ENCODE measurements at places on chromosomes 3 and 15.

DNA sequence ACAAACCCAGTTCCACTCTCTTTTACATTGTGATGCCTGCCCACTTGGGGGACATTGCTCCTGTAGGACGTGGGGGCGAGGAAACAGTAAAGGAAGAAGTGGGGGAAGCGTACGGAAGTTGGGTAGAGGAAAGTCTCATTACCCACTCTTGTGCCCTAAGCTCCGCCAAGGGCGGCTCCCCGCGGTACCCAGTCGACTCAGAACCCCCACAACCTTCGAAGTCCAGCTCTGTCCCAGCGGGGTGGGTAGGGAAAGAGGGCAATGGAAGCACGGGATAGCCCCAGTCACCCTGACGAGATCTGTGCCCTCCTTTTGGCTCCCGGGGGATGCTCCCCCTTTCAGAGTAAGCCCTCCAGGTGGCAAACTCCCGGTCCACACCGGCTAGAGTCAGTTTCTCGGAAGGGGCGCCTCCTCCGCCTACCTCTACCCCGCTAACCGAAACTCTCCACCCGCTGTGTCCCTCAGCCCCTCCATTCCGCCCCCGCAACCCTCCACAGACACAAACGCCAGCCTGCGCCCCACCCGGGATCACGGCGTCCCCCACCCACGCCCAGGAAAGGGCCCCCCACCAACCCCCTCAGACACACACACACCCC lies 527 bp downstream of the CSNK1G1 start:
- no peak for DNase-seq

DNA sequence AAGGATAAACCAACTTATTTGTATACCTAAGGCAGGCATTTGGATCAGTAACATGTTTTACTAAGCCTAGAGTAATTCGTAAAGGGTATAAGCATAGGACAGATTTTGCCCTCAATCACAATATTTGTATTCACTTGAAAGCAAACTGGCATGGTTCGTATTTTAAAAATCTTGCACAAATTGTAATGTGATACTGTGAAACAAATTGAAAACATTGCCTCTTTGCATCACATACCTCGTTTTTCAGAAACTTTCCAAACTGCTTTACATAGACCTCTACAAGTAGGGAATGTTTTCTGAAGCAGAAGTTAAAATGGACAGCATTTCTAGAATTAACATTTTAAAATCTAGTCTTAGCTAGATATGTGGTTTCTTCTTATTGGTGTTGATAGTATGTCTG lies 11.6 kb downstream of the KBTBD8 start:
- no peak for DNase-seq

GRCh38 chr15:59155431-59155830 lies 50.5 kb downstream of the CCNB2 start:
- DNase-seq, result no peak

- DNase-seq, result no peak
Measured at GRCh38 chr3:127531821-127532220, 58.7 kb downstream of the TPRA1 start.

GRCh38 chr3:171879472-171879871 lies 36.3 kb downstream of the TMEM212 start:
- no peak for DNase-seq

DNA sequence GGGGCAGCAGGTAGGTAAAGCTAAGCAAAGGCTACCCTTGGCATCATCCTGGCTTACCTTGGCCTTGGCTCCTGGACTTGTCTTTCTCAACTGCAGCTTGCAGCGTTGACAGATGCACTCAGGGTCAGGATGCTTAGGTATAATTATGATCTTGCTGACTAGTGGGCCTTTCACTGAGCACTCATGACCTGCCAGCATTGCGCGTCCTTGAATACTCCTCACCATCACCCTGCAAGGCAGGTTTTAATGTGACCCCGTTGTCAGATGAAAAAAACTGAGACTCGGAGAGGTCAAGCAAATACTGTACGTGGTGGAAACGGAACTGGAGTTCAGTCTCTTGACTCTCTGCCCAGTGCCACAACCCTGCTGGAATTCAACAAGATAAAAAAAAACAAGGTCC lies 126.7 kb downstream of the OPA1 start:
- DNase-seq, result no peak

GRCh38 chr3:167729591-167729990 lies 5.1 kb downstream of the PDCD10 start:
- DNase-seq, result no peak

DNA sequence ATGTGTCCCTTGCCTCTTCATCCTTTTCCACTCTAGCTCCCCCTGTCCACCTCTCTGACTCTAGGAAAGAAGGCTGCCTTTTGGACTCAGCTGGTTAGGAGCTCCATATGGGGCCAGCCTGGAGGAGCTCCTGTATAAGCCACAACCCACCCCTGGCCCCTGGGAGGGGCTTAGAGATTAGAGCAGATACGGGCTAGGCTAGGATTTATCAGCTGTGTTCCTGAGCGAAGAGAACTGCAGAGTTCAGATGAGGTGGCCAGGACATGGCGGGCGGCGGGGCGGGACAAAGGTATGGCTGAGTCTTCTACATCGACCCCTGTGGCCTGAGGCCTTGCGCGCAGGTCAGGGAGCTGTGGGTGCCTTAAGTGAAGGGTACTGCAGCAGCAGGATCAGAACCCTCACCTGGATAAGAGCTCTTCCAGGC lies 7.9 kb downstream of the NBEAL2 start:
- DNase-seq, result no peak

DNA sequence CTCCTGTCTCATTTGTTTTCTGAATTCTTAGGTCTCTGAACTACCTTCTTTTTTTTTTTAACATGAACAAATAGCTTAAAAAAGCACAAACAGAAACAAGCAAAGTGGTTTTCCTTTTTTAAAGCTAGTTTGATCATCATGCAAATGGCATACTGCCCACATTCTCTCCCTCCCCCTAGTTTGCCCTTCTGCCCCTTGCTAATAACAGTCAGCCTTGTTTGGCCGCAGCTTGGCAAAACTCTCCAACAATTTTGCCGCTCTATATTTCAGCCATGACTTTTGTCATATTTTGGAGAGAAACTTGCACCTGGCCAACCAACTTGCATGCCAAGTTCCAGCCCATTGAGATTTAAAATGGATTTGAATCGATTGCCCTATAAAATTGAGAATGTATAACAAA lies 666.0 kb upstream of the NR2F2 start:
- DNase-seq, result no peak

Data from stimulated activated CD8-positive, alpha-beta memory T cell treated with anti-CD3 and anti-CD28 coated beads, Interleukin-4, amount 100 ng/mL, for 1 hour (primary cell).